ENCODE measurements at places on chromosomes 7 and 10. TPM values are rescaled to one million over a fixed set of nuclear protein-coding genes. Genes with fewer than 3 reads are reported as not detected.
A peak's percentile ranks its signal among the peaks of the same experiment; 100 is the strongest.

DNA sequence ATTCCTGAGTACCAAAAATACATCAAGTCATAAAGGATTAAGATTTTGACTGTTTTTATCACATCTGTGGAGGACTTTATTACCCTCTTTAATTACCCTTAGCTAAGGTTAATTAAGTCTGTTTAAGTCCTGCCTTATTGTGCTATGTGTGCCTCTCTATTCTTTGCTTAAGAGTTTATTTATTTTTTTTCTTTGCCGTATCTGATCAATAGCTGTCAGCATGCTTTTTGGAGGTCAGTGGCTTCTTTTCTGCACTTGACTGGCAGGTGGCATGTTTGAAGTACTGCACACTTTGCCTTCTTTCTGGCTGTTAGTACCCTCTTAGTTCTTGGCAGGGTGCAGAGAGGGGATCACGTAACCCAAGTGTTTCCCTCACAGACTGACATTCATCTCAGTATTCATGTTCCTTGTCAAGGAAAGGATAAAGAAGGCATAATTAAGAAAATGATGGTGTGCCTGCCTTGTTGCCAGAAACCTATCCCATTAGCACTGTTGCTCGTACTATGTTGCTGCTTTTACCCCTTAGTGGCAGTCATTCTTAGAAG lies 225.8 kb downstream of the EXOC4 start:
- H3K4me3 ChIP-seq, result no peak overlapping the region
- peaks cover 20% of the 10 kb centered on the region for H3K4me1 ChIP-seq
- no peak overlapping the region for H3K27ac ChIP-seq
- DNase-seq, result peak; percentile 50

DNA sequence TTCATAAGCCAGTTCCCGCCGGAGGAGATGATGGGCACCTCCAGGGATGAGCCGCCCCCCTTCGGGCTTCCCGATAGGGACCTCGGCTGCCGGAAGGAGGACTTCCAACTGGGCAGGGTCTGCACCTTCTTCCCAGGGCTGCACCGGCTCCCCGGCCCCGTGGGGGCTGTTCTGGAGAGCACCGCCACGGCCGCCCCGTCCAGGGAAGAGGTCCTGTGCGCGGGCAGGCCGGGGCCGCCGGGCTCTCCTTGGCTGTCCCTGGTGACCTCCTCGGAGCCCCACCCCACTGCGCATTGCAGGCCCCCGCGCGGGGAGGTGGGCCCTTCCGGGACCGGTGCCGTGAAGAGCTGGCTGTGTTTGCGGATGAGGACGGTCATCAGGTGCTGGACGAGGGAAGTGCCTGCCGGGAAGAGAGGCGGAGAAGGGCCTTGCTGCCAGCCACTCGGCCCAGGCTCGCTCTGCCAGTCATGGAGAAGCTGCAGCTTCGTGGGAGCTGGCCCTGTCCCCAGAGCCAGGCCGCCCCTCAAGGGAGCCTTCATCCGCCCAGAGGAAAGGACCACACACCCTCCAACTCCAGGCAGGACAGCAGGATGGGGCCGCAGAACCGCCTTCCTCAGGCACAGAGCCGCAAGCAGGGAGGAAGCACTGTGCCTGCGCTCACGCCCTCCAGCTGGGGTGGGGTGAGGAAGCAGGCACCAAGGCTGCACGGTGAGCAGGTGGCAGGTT lies 144.4 kb downstream of the MAPK8 start:
- no peak for DNase-seq
- H3K4me3 ChIP-seq, result no peak overlapping the region
- no peaks in the 10 kb centered on the region for H3K36me3 ChIP-seq
- H3K27me3 ChIP-seq, result no peaks in the 10 kb centered on the region
- H3K4me1 ChIP-seq, result no peaks in the 10 kb centered on the region
- H3K27ac ChIP-seq, result no peak overlapping the region

DNA sequence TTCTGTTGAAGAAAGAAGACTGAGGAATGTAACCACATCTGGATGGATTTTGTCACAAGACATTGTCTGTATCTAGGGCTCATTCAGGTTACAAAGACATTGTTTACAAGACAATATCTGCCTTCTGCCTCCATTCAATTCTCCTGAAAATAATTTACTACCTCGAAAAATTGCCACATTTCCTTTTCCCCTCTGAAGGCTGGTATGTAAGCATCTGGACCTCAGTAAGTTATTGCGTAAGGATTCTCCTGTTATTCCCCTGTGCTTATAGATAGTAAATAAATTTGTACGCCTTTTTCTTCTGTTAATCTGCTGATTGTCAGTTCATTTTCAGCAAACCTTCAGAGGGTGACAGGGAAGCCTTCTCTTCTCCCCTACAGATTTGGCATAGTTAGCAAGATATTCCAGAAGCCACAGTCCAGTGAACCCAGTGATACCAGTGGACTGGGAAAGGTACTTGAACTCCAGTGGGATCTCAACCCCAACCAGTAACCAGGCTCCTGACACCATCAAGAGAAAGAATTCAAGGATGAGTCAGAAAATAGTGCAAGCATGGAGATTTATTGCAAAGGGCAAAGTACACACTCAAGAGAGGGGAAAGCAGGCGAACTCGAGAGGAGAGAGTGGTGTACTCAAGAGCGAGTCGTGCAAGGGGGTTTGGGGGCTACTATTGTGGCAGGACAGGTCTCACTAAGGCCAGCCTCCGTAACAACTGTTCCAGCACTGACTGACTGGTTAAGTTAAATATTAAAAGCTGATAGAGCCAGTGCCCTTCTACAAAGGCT lies 706.9 kb upstream of the GHITM start:
- no peak overlapping the region for H3K4me3 ChIP-seq
- no peak for DNase-seq
- H3K27me3 ChIP-seq, result no peaks in the 10 kb centered on the region
- H3K36me3 ChIP-seq, result no peaks in the 10 kb centered on the region
- H3K4me1 ChIP-seq, result no peaks in the 10 kb centered on the region

- no peaks in the 10 kb centered on the region for H3K36me3 ChIP-seq
- H3K4me1 ChIP-seq, result no peaks in the 10 kb centered on the region
- no peak for DNase-seq
- H3K4me3 ChIP-seq, result no peak overlapping the region
- H3K27me3 ChIP-seq, result no peaks in the 10 kb centered on the region
These were observed 67.6 kb upstream of the GATA3 start for GRCh38 chr10:7986851-7987250.

- no peak overlapping the region for H3K4me3 ChIP-seq
- no peaks in the 10 kb centered on the region for H3K27me3 ChIP-seq
- no peak overlapping the region for H3K27ac ChIP-seq
These were observed 77.4 kb downstream of the CACNB2 start for GRCh38 chr10:18217577-18217976.

GRCh38 chr10:109944613-109945012 lies 21.3 kb upstream of the XPNPEP1 start:
- no peaks in the 10 kb centered on the region for H3K27me3 ChIP-seq
- H3K36me3 ChIP-seq, result no peaks in the 10 kb centered on the region
- DNase-seq, result no peak
- no peak overlapping the region for H3K27ac ChIP-seq
- H3K4me1 ChIP-seq, result no peaks in the 10 kb centered on the region

GRCh38 chr10:11081408-11081807 lies 63.7 kb downstream of the CELF2 start:
- DNase-seq, result no peak
- H3K27me3 ChIP-seq, result peaks cover 45% of the 10 kb centered on the region
- no peak overlapping the region for H3K27ac ChIP-seq
- no peaks in the 10 kb centered on the region for H3K36me3 ChIP-seq
- no peak overlapping the region for H3K4me3 ChIP-seq

DNA sequence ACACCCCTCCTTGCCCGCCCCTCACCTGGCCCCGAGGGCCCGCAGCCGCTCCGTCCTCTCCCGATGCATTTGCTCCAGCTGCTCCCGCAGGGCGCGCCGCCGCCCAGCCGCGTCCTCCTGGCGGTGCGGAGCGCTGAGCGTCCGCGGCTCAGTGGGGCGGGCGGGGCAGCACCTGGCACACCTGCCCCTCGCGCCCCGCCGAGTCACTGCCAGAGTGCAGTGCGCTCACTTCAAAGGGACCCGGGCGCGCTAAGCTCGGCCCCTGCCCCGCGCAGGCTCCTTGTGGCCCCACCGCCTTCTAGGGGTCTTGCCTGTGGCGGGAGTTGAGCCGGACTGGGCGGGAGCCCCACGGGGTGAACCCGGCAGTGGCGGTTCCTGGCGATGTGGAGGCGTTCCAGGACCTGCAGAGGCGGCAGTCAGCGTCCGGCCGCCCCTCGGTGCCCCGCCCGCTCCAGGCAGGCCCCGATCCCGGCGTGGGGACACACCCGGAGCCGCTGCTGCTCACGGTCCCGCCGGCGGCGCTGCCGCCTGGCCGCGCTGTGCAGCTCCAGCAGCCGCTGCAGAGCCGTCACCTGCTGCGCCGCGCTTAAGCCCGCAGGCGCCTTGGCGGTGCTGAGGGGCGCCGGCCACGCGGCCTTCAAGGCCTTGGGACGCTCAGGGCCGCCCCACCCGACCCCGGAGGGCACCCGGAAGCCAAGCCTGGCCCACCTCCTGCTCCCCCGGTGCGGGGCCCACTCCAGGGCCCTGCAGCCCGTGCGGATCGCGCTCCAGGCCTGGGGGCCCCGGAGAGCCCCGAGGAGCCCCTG lies 6.7 kb downstream of the ATP6V1F start:
- DNase-seq, result peak; percentile 65
- H3K4me3 ChIP-seq, result peak overlapping the region; percentile 60
- H3K27ac ChIP-seq, result peak overlapping the region; percentile 54
- H3K27me3 ChIP-seq, result no peaks in the 10 kb centered on the region
- no peaks in the 10 kb centered on the region for H3K36me3 ChIP-seq
- H3K4me1 ChIP-seq, result no peaks in the 10 kb centered on the region

DNA sequence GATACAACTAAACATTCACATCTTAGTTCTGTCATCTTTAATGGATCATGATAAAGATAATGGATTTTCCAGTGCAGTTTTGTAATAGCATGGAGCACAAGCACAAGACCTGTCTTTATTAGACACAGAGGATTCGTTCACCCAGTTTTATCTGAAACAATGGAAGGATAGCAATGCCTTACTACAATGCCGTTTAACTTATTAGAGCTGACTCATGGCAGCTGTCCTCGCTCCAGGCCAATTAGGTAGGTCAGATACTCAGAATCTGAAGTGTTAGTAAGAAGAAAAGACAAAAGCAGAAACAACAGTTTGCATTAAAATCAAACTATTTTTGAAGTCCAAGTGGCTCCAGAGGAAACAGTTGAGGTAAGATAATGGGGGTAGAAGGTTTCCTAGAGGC lies 12.8 kb downstream of the OR13A1 start:
- no peak overlapping the region for H3K27ac ChIP-seq
- H3K27me3 ChIP-seq, result peaks cover 4% of the 10 kb centered on the region
- DNase-seq, result no peak

DNA sequence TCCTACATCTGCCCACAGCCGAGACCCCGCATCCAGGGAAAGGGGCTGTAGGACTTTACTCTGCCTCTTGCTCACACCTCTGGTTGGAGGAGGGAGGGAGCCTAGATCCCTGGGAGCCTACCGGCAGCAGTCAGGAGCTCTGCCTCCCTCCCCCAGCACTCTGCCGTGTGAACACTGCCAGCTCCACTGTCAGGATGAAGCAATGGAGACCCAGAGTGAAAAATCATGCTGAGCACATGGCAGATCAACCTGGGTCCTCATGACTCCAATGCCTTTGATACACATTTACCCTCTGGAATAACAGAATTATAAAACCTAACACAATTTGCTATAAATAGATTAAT lies 477.7 kb downstream of the TNS3 start:
- H3K27ac ChIP-seq, result no peak overlapping the region
- no peak for DNase-seq
- H3K4me1 ChIP-seq, result no peaks in the 10 kb centered on the region
- no peaks in the 10 kb centered on the region for H3K36me3 ChIP-seq

GRCh38 chr10:116270771-116271592 lies 2.0 kb downstream of the GFRA1 start:
- H3K36me3 ChIP-seq, result no peaks in the 10 kb centered on the region
- no peak for DNase-seq
- H3K4me3 ChIP-seq, result no peak overlapping the region
- H3K27me3 ChIP-seq, result peaks cover 100% of the 10 kb centered on the region
- H3K27ac ChIP-seq, result no peak overlapping the region
- H3K4me1 ChIP-seq, result peaks cover 6% of the 10 kb centered on the region

- peaks cover 23% of the 10 kb centered on the region for H3K36me3 ChIP-seq
- peak overlapping the region; percentile 46 for H3K4me3 ChIP-seq
- no peak for DNase-seq
- no peaks in the 10 kb centered on the region for H3K27me3 ChIP-seq
These were observed 255.4 kb downstream of the ARHGAP21 start for GRCh38 chr10:24468281-24468751.

DNA sequence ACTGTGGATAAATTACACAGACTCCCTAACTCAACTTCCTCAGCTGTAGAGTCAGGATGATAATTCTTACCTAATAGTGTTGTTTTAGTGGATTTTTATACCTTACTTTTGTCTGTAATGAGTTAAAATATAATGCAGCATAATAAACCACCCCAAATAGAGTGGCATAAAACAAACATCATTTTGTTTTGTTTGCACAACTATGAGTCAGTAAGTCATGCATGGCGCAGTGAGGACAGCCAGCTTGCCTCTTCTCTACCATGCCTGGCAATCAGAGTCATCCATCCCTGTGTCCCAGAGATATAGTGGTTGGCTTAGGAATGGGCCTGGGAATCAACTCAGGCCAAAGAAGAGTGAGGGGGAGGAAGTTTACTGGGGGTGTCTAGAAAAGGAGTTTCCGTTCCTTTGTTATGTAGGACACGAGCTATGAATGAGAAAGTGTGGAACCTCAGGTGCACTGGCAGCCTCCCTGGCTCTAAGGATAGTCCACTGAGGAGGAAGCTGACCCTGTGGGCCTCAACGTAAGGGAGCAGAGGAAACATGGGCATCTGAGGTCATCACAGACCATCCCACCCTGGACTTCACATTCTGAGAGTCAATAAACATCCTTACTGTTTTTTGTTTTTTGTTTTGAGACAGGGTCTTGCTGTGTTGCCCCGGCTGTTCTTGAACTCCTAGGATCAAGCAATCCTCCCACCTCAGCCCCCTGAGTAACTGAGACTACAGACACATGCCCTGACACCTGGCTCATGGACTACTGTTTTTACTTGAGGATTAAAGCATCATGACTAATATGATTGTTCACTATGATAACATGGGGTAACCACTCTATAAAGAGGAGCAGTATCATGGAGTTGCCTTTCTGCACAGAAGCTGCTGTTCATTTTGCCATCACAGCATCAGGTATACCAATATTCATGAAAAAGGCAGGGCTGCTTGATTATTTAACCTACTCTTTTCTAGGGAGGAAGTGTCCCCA lies 21.0 kb upstream of the GRB10 start:
- H3K4me1 ChIP-seq, result no peaks in the 10 kb centered on the region
- DNase-seq, result no peak
- H3K27me3 ChIP-seq, result no peaks in the 10 kb centered on the region
- no peaks in the 10 kb centered on the region for H3K36me3 ChIP-seq
- no peak overlapping the region for H3K4me3 ChIP-seq

DNA sequence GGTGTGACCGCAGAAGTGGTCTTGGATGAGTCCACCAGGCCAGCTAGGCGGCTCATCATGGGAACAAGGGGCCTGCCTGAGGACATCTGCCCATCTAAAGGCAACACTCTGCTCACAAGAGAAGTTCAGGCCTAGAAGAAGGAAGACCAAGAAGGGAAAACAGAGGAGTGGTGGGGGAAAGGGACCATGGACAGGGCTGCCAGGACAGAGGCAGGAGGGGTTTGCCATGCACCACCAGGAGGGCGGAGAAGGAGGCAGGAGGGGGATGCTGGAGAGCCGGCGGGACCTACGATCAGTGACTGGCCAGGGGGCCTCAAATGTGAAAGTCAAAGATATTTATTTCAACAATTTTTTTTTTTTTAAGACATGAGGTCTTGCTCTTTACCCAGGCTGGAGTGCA lies 33.1 kb downstream of the GAD2 start:
- H3K36me3 ChIP-seq, result no peaks in the 10 kb centered on the region
- no peak overlapping the region for H3K27ac ChIP-seq

The KCNMA1 gene
- total RNA-seq, result 0.84 TPM

The ASB10 gene
- not detected for total RNA-seq

The ASAH2 gene
- total RNA-seq, result 5.5 TPM

The RET gene
- 70.1 TPM for total RNA-seq

The NANOS1 gene
- 0.70 TPM for total RNA-seq

The BAIAP2L1 gene
- 0.92 TPM for total RNA-seq

The C10orf62 gene
- total RNA-seq, result not detected
